ENCODE measurements at places on chromosomes 5 and 9. TPM values are rescaled to one million over a fixed set of nuclear protein-coding genes. Genes with fewer than 3 reads are reported as not detected.

The CARD9 gene
- total RNA-seq, result 1.1 TPM

The AQP7 gene
- not detected for total RNA-seq

The PPP3R2 gene
- total RNA-seq, result not detected

The PCDHGB6 gene
- total RNA-seq, result 3.4 TPM

All from H1 (cell line).